NCI-H446 (cell line): ENCODE measurements at places on chromosomes 4 and X.

GRCh38 chr4:176838601-176839433 is 46.1 kb upstream of the VEGFC start:
- no peak for DNase-seq

DNA sequence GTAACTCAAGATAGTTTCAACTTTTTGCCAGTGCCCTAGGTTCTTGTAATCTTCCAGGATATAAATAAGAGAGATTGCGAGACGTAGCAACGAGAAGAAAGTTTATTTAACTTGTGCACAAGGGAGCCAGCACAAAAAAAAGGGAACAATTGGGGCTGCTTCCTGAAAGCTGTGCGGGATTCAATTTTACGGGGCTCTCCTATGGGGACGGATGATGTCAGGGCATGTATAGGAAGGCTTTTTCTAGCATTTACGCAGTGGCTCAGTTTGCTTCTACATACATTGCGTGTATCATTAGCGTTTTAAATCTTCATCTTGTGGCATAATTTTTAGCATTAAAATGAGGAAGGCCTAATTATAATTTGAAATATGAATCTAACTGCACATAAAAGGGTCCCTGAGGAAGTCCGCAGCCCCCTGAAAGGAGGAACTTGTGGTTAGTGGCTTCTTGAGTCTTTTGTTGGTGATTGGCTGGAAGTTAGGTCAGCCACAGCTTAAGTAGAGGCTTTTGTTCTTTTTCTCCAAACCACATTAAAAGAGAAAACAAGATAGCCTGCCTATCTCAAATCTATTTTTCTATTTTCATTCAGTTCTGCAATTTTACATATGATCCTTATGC is 668.2 kb upstream of the NDST4 start:
- DNase-seq, result no peak

DNA sequence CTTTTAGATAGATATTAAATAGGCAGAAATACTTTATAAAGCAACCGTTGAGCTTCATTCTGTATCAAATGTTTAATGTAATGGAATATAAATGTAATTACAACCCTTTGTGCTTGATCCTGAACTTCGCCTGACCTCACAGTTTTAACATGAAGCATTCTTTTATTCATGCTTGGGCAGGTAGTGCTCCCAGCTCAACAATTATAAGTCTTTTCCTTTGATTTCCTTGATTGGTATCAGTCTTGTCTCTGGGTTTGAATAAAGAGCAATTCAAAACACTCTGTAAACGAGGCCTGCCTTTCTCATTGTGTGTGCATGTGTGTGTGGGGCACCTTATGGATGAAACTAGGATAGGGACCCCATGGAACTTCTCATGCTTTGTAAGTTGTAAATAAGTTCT is 6.8 kb downstream of the METAP1 start:
- no peak for DNase-seq

DNA sequence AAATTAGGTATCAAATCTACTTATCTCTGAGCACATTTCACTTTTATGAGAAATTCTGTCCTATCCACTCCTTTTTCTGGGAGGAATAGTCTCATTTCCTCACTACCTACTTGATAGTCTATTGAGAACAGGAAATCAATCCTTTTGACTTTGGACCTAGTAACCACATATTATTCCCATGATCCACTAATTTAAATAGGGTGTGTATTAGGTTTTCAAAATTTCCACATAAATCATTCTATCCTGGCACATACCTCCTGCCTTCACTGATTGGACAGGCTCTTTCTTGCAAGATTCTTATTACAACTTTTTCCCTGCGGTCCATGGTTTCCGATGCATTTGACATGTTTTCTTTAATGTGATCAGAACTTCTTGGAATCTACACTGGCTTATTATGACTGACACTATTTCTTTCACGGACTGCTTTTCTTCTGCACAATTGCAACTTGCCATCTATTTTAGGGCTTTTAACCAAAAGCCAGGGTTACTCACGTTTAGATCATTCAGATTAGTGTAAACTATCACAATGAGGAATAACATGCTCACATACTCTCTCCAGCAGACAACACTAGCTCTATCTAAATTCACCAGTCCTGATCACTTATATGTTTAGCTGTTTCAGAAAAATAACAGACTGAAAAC is 419.9 kb upstream of the SLIT2 start:
- DNase-seq, result no peak
